ENCODE measurements at places on chromosomes 13 and 19.

DNA sequence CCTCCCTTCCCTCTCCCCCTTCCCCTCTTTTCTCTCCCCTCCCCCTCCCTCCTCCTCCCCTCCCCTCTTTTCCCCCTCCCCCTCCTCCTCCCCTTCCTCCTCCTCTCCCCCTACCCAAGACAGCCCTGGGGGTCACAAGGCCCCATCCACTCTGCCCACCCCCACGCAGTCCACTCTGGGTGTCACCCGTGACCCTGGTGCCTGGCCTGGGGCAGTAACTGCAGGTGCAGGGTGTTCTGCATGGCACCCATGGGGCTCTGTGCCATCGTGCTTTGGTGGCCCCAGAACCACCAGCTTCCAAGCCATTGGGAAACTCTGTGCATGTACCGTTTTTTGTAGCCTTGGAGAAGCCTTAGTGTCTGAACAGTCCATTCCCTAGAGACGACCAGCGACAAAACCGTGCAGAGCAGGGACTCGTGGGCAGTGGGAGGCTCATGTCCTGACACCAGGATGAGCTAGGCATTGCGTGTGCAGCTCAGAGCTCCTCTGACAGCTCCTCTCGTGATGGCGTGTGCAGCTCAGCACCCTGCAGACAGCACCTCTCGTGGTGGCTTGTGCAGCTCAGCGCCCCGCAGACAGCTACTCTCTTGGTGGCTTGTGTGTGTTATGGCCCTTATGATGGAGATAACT, 43.7 kb upstream of the F7 start:
- DNase-seq, result no peak

- no peak for DNase-seq
Observed at GRCh38 chr13:23922005-23922932, 25.0 kb upstream of the C1QTNF9B start.

- no peak for DNase-seq
Observed at GRCh38 chr19:34193439-34193838, 21.1 kb downstream of the LSM14A start.

GRCh38 chr13:29543230-29544215, 52.0 kb downstream of the SLC7A1 start:
- peak; percentile 78 for DNase-seq

DNA sequence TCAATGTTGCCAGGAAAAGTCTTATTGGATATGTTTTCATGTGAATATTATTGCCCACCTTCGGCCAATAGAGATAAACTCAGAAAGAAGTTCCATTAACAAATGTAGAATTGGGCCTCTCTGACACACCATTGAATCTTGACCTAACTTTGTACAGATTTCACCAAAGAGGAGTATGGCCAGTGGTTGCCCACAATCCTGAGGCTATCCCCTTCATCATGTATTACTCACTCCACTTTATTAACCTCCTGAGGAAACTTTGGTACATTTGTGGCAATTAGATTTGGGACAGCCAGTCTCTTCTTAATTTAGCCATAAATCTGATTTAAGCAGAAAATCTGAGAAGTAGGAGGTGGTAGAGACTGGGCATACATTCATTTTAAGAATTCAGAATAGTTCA, 53.3 kb upstream of the POSTN start:
- no peak for DNase-seq
